ENCODE measurements at places on chromosomes 2 and 18.

- no peak for DNase-seq
These were observed 85.8 kb upstream of the XIRP2 start for GRCh38 chr2:166802475-166802874.

- DNase-seq, result no peak
These were observed 30.3 kb downstream of the KIF1A start for GRCh38 chr2:240789501-240790369.

- DNase-seq, result no peak
These were observed 60.5 kb downstream of the INSIG2 start for GRCh38 chr2:118148809-118149208.

- no peak for DNase-seq
These were observed 53.9 kb upstream of the GLI2 start for GRCh38 chr2:120681696-120682288.

- DNase-seq, result peak; percentile 48
These were observed 48.7 kb upstream of the NBEAL1 start for GRCh38 chr2:202965810-202966460.

DNA sequence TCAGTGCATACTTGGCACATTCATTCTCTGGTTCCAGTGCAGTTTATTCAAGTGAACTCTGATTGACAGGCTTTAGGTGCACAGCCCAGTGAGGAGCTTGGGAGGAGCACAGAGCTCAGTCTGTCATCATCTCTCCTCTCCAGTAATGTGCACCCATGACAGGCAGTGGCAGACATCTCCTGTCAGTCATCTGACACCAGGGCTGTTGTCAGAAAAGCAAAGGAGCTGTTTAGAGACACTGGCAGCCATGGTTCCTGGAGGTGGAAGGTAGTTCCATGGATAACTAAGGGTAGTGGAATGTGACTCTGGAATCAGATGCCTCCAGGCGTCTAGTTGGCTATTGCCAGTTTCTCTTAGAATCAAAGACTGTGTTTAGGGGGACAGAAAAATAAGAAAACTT, 308.8 kb downstream of the DCDC2C start:
- no peak for DNase-seq

GRCh38 chr18:62361288-62361687, 36.2 kb downstream of the TNFRSF11A start:
- no peak for DNase-seq

DNA sequence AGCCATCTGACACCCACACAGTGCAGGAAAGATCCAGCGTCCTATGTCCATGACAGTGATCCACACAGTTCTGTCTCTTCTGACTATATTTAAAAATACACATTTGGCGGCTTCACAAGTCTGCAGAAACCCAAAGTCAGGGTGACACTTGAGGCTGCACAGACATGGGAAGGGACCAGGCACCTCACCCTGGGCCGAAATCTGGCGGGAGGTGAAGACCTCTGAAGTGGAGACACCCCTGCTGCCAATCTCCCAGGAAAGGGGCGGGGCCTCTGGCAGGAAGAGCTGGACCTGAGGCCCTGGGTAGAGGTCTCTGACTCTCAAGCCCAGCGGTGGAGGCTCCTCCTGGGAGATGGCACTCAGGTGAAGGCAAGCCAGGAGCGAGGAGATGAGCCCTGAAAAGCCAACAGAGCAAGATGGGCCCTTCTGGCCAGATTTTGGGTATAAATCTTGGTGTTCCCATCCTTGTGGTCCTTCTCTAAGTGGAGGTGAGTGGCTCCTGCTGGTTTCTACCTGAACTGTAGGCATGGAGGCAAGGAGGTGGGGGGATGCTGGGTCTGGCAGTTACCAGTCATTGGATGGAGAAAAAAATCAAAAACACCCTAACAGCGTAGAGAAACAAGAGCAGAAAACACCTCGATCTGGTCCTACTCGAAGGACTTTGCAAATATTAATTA, 248.4 kb downstream of the HDAC4 start:
- no peak for DNase-seq

DNA sequence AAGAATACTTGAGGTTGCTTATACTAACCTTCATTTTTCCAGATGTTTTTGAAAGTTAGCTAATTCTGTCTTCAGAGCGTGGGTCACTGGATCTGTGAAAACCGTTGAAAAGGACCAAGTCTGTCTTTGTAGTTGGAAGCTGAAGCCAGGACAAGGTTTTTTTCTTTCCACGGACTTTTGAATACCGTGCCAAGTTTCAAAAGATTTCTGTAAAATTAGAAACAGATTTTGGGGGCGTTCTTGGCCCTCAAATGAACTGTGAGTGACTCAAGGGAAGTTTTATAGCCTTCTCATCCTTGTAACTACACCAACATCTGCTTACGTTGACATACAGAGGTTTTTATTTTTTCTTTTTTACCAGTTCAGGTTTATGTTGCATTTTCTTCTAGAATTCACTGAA, at the start of gene FAP:
FAP (minus strand) TSS at position 152 of the 400 bp plus-strand sequence; CDS start at position 34, 118 bp downstream.
- no peak for DNase-seq

DNA sequence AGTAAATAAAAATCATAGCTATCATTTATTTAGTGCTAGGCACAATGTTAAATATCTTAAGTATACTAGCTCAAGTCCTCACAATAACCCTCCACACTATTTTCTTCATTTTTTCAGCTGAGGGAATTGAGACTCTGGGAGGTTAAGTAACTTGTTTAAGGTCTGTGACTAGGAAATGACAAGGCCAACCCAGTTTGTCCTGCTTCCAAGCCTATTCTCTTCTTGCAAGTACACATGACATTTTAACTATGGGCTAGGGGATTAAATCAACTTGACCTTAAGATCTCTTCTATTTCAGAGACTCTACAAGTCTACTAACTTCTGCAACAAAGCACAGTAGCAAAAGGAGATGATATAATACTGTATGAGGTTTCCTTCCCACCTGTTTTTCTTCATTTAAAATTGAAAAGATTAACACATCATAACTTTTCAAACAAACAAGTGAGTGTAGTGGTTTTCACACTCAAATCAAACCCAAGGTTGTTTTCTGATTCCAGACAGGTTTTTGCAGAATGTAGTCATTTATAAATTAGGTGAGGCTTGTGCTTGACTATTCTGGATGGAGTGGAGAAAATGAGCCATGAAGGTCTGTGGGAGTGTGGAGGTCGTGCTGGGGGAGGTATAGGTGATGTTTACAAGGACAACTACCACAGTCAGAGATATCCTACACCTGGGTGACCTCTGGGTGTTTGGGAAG, 57.0 kb downstream of the CD28 start:
- no peak for DNase-seq

GRCh38 chr2:232888839-232889529, 18.9 kb downstream of the SNORC start:
- no peak for DNase-seq

DNA sequence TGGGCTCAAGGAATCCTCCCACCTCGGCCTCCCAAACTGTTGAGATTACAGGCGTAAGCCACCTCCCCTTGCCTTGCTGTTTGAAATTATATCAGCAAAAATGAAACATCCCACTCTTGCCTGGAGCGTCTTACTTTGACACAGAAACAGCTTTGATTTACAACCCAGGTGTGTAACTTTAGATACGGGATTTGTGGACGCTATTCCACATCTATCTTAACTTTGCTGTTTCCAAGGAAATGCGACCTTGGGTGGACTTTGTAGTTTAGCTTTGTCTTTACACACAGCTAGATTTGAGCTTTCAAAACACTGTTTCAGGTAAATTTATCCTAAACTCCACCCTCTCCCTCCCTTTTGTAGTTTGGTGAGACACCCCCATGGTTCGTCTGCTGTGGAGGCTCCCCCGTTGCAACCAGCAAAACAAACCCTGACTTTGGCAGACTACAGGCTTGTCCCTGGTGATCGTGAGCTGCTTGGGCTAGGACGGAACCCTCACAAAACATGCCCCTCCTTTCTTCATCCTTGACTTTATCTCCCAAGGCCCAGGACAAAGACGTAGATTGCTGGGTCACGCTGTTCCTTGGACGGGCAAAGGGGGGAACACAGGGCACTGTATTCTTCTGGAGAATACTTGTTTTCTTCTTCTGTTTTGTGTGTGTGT, 5.5 kb upstream of the MSH6 start:
- no peak for DNase-seq

DNA sequence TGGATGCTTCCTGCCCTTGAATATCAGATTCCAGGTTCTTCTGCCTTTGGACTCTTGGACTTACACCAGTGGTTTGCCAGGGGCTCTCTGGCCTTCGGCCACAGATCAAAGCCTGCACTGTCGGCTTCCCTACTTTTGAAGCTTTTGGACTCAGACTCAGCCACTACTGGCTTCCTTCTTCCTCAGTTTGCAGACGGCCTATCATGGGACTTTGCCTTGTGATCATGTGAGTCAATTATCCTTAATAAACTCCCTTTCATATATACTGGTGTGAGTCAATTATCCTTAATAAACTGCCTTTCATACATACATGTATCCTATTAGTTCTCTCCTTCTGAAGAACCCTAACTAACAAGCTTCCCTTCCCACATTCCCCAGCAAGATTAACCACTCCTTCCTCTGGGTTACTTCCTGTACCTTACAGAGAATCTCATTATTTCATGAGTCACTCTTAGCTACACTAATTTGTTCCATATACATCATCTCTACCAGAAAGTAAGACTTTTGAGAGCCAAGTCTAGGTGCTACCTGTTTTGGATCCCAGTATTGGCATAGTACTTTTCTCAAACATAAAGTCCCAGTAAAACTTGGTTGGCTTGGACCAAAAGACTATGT, 31.3 kb upstream of the LRATD1 start:
- DNase-seq, result no peak

- DNase-seq, result no peak
These were observed 253.4 kb downstream of the GBX2 start for GRCh38 chr2:235914756-235915155.

DNA sequence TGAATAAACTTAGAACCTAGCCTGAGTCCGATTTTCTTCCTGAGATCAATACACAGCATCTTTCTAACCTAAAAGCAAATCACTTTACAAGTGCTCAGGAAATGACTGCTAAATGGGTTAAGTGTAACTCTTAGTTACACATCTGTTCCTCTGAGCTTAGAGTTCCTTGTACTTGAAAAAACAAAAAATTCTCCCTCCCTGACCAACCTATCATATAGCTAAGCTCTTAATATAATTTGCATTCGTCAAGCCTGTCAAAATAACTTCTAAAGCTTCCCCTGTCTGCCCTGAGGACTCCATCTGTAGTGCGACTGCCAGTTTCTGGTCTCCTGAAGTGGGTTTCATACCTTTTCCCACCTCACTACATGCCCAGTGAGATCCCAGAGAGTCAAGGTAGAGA, 190.4 kb downstream of the NCK2 start:
- no peak for DNase-seq

DNA sequence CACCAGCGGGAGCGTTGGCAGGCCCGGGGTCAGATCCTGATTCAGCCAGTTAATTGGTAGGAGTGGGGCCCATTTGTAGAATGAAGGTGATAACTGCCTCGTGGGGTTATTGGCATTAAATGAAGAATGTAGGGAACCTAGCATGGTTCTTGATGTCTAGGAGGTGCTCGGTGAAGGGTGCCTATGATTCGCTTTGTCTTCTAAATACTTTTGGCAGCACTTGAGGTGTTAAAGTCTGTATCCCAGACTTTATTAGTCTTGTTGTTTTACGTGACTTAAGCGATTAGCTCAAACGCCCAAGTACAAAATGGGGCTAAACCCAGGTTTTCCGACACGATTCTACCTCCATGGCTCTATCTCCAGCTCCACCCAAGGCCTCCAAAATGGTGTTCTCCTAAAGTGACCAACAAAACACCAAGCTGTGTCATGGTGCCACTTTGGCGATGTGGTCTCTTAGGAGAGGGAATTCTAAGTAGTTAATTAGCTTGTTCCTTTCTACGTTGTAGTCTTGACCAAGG, 980 bp upstream of the PPP4R1 start:
- no peak for DNase-seq

DNA sequence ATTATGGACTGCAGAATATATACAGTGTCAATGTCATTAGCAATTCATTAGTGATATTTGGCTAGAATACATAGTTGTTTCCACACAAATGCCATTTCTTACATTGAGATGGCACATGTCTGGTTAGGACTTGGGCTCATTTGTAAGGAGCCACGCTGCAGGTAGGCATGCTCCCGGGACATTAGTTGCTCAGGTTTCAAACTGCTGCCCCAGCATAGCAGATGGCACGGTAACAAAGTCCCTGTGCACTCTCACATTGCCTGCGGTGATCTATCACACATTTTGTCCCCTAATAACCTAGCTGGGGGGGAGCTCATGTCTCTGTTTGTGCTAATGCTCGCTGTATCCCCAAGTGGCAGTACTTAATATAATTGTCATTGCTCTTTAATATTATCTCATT, 185.1 kb downstream of the NEDD4L start:
- DNase-seq, result no peak

- DNase-seq, result no peak
These were observed 263.2 kb downstream of the EXOC6B start for GRCh38 chr2:72562451-72563153.

DNA sequence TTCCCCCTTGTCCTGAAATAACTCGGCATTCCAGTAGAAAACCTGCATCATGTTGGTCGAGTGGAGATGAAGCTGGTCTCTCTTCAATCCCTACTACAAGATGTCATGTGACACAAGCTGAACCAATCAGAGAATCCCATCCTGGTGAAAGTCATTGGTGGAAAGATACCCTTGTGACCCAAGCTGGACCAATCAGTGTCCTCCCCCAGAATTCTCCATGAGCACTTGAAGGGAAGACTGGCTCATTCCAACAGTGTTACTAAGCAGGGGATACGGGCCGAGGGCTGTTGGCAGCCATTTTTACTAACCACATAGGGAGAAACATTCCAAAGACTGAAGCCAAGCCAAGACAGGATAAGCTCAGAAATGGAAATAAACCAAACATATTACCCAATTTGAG, 298.3 kb downstream of the ICOS start:
- no peak for DNase-seq

DNA sequence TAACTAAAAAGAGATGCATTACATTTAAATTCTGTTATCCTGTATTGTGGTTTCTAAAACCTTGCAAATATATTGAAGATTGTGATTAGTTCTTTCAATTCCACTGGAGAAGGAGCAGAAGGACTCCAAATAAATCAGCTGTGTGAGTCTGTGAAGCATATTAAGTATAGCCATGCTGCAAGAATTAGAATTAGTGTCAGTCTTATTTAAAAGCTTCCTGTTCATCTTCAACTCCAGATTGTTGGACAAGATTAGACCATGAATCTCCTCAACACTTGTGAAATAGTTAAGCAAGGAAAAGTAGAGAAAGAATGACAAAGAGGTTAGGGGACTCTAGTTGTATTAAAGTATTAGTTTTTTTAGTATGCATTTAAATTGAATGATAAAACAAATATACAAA, 92.5 kb upstream of the LRP1B start:
- no peak for DNase-seq

DNA sequence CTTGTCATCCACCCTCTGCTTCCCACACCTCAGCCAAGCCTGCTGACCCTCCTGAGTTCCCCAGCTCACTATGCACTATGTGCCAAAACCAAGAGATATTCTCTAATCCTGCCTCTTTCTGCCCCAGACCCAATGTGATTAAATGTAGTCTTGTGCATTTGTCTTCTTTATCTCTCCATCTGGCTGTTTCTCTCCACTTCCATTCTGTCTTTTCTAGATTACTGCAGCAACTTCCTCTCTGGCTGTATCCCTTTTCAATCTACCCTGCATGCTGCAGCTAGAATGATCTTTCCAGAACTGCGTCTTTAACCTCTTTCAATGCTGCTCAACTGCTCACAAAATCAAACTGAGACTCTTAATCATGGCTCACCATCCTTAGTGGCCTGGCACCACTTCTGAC, 164.1 kb downstream of the GALNT14 start:
- no peak for DNase-seq

GRCh38 chr2:27078267-27079194, at the start of gene EMILIN1:
Gene EMILIN1, plus strand, starts transcription at chr2:27078615. Its CDS starts 451 bp downstream, at chr2:27079066.
- DNase-seq, result no peak

- DNase-seq, result no peak
These were observed 41.2 kb downstream of the CHRNA1 start for GRCh38 chr2:174722942-174723592.
